ENCODE measurements at places on chromosomes 7 and 10.

DNA sequence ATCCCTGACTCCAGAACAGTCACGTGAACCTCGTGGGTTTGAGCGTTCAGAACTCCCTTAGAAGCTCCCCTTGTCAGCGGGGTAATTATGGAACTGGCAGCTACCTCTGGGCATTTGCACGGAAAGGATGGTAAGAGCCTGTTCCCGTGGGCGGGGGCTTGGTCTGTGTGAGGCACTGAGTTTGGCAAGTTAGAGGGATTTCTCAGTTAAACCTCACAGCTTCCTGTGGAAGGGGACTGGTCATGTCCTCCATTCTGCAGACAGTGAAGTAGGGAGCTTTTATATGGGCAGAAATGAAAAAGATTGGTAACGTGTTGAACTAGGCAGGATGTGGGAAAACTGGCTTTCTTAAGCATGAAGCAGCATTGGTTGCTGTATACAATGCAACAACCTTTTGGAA lies 16.0 kb downstream of the PALD1 start:
- no peak for DNase-seq

DNA sequence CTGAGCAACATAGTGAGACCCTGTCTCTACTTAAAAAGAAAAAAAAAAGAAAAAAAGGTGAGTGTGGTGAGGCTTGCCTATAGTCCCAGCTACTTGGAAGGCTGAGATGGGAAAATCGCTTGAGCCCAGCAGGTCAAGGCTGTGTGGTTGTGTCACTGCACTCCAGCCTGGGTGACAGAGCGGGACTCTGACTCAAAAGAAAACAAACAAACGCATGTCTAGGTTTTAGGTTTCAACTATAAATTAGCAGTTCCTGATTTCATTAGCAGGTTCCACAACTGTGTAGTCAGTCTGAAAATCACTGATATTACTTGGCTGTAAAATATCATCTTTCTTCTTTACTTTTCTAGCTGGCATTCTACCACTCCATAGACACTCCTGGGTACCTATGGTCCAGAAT lies 155.7 kb upstream of the HGF start:
- no peak for DNase-seq

GRCh38 chr7:28984631-28985030 lies 26.5 kb upstream of the TRIL start:
- DNase-seq, result no peak

DNA sequence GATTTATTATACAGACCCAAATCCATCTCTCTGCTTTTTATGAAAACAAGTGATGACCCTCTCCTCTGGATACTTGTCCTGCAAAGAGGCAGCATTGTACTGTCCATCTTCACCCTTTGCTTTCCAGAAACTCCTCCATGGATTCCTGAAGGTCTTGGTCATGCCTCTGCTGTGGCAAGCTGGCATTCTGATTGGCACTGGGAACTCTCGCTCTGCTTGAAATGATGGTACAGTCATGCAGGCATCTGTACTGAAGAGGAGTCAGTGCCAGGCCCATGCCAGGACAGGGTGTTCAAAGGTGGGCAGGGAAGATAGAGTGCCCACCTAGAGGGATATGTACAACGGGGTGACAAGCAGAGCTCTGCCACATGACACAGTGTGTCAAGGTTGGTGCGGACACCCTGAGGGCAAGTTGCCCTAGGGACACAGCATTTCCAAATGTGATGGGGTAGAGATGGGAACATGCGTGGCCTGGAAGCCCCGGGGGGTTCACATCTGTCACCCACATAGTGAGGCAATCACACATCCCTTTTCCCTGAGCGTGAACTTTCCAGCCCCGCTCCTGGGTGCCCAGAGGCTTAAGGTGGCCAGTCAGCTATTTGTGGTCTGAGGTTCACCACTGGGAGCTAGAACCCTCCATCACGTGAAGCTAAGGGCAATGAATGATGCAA lies 235.7 kb upstream of the TCERG1L start:
- no peak for DNase-seq

DNA sequence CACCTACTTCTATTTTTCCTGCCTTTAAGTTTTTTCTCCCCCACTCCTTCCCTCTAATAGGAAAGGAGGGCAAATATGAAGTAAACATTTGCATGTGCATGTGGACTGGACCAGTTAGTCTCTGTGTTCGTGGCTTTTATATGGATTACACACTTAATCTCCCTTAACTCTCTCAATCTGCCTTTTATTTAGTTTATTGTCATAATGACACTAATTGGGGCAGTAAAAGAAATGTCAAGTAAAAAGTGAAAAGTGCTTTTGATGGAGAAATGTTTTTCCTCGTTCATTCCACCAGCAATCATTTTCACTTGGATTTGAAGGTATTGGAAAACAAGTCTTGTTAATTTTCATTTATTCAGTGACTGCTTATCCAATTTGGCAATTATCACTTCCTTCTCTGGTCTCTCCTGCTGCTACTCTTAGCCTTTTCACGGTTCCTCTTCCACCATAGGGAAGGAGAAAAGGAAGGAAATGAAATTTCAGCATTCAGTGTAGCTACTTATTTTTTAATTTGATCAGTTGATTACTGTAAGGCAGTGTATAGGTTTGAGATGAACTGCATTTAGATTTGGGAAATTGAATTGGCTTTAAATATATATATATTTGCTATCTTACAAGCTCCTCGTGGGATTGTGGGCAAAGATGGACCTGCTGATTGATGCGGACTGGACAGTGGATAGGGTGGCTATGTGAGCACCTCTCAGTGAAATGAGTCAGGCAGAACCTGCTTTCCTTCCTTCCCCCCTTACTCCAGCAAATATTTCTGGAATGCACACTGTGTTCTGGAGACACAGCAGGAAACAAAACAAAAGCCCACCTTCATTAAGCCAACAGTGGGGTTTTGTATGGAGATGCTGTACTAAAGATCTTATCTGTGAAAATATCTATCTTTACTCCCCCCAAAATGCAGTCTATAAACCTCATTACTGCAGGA lies 77.5 kb downstream of the LRRC4 start:
- no peak for DNase-seq

Measured in LNCaP clone FGC (cell line).